Chondrocyte (in vitro differentiated cells): ENCODE measurements at places on chromosomes 6 and 20. TPM values are rescaled to one million over a fixed set of nuclear protein-coding genes. Genes with fewer than 3 reads are reported as not detected.

GRCh38 chr20:36709126-36709525 lies 36.8 kb downstream of the NDRG3 start:
- DNase-seq, result no peak

- DNase-seq, result no peak
Observed at GRCh38 chr6:43669050-43669921, 18.3 kb downstream of the MRPS18A start.

DNA sequence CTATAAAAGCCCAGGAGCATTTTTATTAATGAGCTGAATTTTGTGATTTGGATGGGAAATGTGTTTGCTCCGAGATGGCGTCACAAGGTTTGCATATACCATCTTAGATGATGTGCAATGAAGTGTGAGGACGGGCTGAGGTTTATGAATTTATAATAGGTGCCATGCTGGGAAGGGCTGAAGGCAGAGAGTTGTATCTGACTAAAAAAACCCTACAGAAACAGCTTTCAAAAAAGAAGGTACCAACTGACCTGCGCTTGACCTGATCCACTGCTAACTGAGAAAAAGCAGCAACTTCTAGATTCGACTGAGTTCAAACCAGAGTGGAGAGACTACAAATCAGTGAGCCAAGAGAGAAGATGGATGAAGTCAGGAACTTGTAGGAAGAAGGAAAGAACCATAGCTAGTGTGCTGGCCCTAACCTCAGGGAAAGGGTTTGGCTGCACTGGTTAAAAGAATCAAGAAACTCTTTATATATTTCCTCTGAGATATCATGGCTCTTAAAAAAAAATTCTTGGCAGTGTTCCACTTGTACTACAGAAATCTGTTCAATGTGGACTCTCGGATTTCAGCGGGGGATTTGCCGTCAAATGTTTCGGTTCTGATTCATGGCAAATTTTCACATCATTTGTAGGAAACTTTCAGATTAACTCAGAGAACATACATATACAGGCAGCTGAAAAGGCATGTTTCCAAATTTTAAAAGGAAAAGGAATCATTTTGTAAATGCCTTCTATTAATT lies 56.5 kb upstream of the HDGFL1 start:
- no peak for DNase-seq

DNA sequence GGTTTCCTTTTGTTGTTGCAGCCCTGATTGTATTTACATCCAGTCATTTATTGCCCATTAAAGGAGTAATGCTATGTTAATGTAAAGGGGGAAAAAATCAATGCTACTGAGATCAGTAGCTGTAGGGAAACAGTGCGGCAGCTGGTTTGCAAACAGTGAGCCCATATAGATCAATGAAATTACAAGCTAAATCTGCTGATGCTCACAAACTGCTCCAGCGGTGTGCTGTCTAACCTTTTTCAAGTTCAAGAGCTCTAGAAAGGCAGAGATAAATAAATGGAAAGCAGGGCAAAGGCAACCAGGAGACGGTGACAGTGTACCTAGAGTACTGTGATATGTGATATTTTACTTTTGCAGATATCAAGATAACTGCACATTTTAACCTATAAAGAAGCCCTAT lies 449.0 kb upstream of the MMS22L start:
- DNase-seq, result no peak

DNA sequence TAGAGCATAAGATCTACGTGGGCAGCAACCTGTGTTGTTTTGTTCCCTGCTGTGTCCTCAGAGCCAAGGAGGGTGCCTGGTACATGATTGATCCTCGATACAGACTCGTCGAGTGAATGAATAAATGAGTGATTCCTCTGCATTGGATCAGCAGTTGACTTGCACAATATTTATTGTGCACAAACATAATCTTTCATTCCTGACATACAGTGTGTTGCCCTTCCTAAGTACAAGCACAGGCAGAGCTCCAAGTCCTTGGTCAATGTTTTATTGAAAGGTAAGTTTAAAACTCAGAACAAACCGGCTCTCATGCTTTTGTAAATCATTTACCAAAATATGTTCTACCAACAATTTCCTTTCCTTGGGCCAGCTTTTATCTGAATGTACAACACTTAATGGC lies 57.4 kb downstream of the STMND1 start:
- no peak for DNase-seq

- no peak for DNase-seq
Observed at GRCh38 chr6:24997231-24997630, 61.5 kb upstream of the RIPOR2 start.

DNA sequence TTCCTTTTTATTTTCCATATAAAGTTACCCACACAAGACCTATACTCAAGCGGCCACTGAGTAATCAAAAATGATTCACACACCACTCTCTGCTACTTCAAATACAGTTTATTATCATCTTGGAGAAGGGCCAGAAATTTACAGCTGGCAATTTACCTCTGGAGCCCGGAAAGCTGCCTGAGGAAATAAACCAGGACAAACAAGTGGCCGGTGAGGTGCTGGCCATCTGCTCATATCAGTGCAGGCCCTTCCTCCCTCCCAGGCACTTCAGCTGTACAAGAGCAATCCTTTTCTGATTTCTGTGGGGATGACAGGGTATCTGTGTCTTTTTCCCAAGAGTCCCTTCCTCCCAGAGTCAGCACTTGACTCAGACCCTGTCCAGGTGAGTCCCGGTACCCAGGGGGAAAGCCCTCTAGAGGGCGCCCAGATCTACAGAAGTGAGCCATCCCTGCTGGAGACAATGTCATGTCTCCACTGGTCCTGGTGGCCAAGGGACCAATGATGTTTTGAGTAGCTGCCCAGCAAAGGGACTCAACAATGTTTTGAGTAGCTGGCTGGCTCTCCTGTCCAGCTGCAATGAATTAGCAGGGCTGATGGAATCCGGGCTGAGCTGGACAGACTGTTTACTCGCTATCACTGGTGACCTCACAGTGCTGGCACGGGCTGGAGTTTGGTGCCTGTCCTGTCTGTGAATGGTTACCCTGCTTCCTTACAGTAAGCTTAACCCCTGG lies 23.6 kb downstream of the LRP11 start:
- no peak for DNase-seq

DNA sequence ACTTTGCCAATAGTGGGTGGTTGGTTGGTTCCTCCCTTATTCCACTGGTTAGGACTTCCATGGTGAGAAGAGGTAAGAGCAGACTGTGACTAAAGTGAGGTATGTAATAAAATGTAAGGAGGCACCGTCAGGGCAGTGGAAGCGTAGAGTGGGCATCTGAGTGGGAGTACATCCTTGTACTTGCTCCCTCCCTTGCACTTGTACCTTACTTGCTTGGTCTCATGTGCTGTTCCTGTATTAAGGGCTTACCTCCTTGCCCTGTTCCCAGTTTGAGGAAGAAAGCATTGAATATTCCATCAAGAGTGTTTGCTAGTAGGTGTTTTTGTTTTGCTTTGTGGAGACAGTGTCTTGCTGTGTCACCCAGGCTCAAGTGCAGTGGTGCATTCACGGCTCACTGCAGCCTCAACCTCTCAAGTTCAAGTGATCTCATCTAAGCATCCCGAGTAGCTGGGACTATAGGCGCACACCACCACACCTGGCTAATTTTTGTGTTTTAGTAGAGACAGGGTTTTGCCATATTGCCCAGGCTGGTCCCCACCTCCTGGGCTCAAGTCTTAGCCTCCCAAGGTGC lies 25.5 kb downstream of the AMD1 start:
- no peak for DNase-seq

DNA sequence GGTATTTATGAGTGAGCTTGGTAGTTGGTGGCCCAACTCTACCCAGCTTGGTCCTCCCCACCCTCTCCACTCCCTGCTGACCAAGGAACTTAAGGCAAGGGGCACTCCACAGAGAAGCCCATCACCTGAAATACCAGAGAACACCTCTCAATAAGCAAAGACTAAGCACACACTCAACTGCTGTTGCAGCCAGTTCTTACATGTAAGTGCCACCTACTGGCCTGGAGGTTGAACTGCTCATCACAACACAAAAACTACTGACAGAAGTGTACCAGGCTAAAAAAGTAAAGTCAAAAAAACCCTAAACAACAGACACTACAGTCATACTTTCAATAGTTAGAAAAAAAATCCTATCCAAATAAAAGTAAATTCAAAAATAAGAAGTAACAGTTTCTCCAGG lies 146.2 kb downstream of the FAM83B start:
- DNase-seq, result no peak

- DNase-seq, result no peak
Observed at GRCh38 chr20:57596998-57597939, 23.0 kb downstream of the ZBP1 start.

GRCh38 chr6:151109361-151109760 lies 130.4 kb upstream of the AKAP12 start:
- no peak for DNase-seq

GRCh38 chr6:104212977-104213668 lies 646.6 kb downstream of the HACE1 start:
- DNase-seq, result no peak

GRCh38 chr6:13687917-13688351 lies 23.7 kb downstream of the RANBP9 start:
- DNase-seq, result no peak

GRCh38 chr6:3912361-3913076 lies 63.3 kb downstream of the FAM50B start:
- no peak for DNase-seq

DNA sequence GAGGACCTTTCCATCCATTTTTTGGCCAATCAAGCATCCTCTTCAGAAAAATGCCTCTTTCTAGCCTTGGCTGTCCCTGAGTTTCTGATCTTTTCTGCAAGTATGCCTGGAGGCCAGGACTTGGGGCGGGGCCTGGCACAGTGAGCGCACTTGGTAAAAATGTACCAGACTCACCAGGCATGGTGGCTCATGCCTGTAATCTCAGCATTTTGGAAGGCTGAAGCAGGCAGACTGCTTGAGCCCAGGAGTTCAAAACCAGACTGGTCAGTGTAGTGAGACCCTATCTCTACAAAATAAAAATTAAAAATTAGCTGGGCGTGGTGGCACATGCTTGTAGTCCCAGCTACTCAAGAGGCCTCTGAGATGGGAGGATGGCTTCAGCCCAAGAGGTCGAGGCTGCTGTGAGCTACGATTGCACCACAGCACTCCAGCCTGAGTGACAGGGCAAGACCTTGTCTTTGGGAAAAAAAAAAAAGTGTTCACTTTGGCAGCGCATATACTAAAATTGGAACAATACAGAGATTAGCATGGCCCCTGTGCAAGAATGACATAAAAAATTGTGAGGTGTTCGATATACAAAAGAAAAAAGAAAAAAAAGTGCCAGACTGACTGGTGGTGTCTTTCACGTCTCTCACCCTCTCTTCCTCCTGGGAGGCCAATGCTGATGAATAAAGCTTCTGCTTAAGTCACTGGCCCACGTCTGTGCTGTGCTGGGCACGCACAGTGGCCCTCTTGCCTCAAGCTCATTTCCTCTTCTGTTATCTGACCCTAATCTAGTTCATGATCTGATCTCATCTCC lies 18.1 kb upstream of the SLC9A8 start:
- DNase-seq, result no peak

The ZNF334 gene
- total RNA-seq, result 4.7 to 6.6 TPM (median 4.8 TPM) in 3 replicates

The SLC17A3 gene
- total RNA-seq, result not detected in 3 replicates

The DEFB125 gene
- not detected in 3 replicates for total RNA-seq

The STMN3 gene
- total RNA-seq, result 7.8 to 15.0 TPM (median 7.8 TPM) in 3 replicates

The DTNBP1 gene
- total RNA-seq, result 13.8 to 18.0 TPM (median 17.3 TPM) in 3 replicates

The INSM1 gene
- total RNA-seq, result not detected in 3 replicates

The MAFB gene
- total RNA-seq, result 3.0 to 5.4 TPM (median 4.2 TPM) in 3 replicates

The PTCHD4 gene
- total RNA-seq, result 0.95 to 7.6 TPM (median 1.1 TPM) in 3 replicates

The PRL gene
- not detected in 3 replicates for total RNA-seq

The PERP gene
- 22.5 to 53.6 TPM (median 52.1 TPM) in 3 replicates for total RNA-seq
